ENCODE measurements at places on chromosomes 1 and 21.

- peak; percentile 51 for DNase-seq
Observed at GRCh38 chr1:193408782-193409293, 222.4 kb upstream of the B3GALT2 start.

DNA sequence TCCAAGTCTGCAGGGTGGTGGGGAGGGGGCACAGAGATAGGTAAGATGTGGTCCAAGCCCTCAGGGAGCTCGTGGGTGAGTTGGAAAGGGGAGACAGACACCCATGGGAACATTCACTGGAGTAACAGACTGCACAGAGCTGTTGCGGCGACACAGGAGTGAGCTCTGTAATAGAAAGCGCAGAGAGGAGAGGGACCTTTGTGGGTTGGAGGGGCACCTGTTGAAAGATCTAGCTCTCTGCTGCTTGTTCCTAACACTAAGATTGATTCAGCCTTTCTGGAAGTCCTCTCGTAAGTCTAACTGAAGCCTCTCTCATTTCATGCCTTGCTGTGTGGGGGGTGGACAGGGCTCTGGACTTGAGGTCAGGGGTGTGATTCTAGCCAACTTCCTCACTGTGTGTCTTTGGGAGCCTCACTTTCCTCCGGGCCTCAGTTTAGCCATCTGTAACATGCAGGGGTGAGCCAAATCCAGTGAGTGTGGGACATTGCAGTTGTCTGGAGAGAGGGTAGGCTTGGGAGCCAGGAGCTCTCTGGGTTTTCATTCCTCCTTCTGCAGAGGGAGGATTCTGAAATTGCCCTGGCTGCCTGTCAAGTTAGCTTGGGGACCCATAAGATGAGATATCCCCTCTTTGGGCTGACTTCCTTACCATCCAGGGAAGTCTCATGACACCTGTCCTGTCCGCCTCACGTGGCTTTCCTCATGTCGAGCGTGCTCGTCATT, 2.0 kb upstream of the ACOT11 start:
- no peak for DNase-seq

DNA sequence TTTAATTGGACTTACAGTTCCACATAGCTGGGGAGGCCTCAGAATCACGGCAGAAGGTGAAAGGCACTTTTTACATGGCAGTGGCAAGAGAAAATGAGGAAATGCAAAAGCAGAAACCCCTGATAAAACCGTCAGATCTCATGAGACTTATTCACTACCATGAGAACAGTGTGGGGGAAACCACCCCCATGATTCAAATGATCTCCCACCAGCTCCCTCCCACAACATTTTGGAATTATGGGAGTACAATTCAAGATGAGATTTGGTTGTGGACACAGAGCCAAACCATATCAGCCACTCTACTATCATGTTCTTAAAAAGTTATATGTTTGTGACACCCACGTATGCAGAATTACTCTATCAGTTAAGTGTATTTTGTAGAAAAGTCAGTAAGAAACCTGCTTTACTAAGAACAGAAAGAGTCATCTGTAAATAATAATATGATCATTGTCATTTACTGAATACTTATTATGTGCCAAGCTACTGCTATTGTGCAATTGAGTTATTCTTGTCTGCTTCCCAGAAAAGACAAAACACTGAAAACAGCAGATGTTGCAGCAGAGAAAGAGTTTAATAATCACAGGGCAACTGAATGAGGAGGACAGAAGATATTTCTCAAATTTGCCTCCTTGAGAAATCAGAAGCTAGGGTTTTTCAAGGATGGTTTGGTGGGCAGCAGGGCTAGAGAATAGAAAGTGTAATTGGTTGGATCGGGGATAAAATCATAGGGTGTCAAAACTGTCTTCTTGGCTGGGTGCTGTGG, 207.7 kb upstream of the FGGY start:
- DNase-seq, result no peak

GRCh38 chr1:178540646-178541045, 27.7 kb downstream of the TEX35 start:
- no peak for DNase-seq

GRCh38 chr1:171929121-171929520, 87.8 kb downstream of the DNM3 start:
- DNase-seq, result no peak

All from omental fat pad (tissue), 4 donors.